Stimulated activated CD8-positive, alpha-beta memory T cell treated with anti-CD3 and anti-CD28 coated beads, Interleukin-4, amount 100 ng/mL, for 1 hour (primary cell): ENCODE measurements at places on chromosomes 2 and 18.

DNA sequence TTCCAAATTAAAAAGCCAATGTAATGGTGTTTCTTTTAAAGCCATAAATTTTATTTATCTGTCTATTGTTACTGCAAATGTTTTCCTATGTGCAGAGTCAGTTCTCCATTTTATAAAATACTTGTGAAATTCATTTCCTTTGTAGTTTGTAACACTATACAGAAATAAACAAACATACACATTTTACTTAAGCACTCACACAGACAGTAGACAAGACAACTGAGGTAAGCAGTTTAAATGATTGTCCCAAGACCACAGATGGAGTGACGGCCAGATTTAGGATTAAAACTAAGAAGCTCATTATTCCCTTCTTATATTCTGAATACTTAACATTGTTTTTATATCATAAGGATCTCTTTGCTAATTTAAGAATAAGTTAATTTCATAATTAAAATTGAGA, 100.9 kb downstream of the BAZ2B start:
- no peak for DNase-seq

GRCh38 chr2:234139755-234140154, 89.3 kb downstream of the SPP2 start:
- no peak for DNase-seq

- DNase-seq, result no peak
Measured at GRCh38 chr18:68818584-68818983, 20.7 kb downstream of the CCDC102B start.

- DNase-seq, result no peak
Measured at GRCh38 chr2:21567395-21567794, 443.6 kb downstream of the TDRD15 start.

GRCh38 chr18:77069931-77070330, 62.7 kb downstream of the MBP start:
- no peak for DNase-seq

GRCh38 chr2:238643400-238643907, 204.4 kb upstream of the TWIST2 start:
- DNase-seq, result no peak

GRCh38 chr2:29747786-29748470, 173.5 kb downstream of the ALK start:
- no peak for DNase-seq

- no peak for DNase-seq
Measured at GRCh38 chr2:174450021-174450816, 36.6 kb downstream of the GPR155 start.
